ENCODE measurements at places on chromosomes 12 and 14.

DNA sequence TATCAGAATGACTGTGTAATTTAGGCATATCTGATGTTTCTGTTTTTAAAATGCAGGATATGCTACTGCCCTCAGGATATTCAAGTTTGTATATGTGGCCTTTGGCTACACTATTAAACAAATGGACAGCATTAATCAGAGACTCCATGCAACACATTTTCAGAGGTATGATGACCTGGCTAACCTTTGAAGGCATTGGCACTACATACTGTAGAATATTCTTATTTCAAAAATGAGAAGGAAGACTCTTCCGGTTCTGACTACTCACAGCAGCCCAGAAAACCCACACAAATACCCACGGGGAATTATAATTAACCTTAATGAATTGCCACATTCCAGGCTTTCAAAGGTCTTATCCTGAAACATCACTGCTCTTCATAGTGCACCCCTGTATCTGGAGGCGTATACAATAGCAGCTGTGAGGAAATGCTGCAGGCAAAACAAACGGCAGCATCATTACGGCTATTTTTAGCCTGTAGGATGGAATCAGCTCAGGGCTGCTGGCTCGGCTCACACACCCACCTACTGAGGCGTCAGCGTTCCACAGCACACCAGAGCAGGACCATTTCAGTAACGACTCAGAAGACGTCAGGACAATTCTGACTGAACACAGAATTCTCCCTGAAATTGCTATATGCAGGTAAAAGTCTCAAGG, 648.5 kb downstream of the RPS29 start:
- DNase-seq: no peak

GRCh38 chr14:96194657-96195431, 9.8 kb upstream of the BDKRB2 start:
- DNase-seq: no peak

GRCh38 chr14:50806241-50806933, 24.6 kb downstream of the NIN start:
- DNase-seq: no peak

DNA sequence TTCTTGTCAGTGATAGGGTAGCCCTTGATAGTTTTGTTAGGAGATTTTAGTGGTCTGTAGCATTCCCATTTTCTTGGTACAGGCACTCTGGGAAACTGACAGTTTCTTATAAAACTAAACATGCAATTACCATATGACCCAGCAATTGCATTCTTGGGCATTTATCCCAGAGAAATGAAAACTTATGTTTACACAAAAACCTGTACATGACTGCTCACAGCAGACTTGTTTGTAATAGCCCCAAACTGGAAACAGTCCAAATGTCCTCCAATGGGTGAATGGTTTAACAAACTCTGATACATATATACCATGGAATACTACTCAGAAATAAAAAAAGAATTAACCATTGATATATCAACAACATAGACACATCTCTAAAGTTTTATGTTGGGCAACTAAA, 75.5 kb downstream of the BORCS5 start:
- no peak for DNase-seq

- DNase-seq: no peak
Measured at GRCh38 chr12:79881351-79881750, 53.5 kb downstream of the PPP1R12A start.

- no peak for DNase-seq
Measured at GRCh38 chr12:49314811-49315210, 8.2 kb upstream of the TROAP start.

Data from T-helper 2 cell (primary cell).